ENCODE measurements at places on chromosomes 3 and 15. TPM values are rescaled to one million over a fixed set of nuclear protein-coding genes. Genes with fewer than 3 reads are reported as not detected.

Gene TIMP4
- 39.4 TPM for total RNA-seq

Gene GOLGA8G
- total RNA-seq, result not detected

GRCh38 chr15:39998511-39999077 lies 40.4 kb downstream of the SRP14 start:
- DNase-seq, result no peak

Gene CHL1
- total RNA-seq, result 8.9 TPM

Gene FGD5
- 16.4 TPM for total RNA-seq

GRCh38 chr3:114496021-114496434 lies 202.2 kb downstream of the TIGIT start:
- peak; percentile 40 for DNase-seq

Gene SPATA12
- not detected for total RNA-seq

DNA sequence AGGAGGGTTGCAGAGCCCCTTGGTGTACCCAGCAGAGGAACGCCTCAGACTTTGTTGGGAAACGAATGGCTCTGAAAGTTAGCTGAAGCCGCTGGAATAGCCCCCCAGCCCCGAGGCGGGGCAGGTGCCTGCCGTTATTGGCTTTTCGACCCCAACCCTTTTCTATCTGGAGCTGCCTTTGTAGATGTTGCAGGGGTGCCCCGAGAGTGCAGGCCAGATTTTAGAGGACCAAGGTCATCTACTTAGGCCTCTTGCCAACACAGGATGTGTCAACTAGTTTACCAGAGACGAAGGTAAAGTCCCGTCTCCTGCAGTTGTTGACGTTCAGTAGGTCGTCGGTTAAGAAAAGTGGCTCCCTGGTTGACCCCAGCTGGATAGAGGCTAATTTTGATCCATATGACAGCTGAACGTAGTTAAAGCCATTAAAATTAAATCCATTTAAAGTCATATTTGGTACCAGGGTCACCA lies 579 bp upstream of the UBE3A start:
- DNase-seq, result no peak

- DNase-seq, result no peak
Observed at GRCh38 chr3:85939074-85939482, 980.3 kb downstream of the CADM2 start.

Gene COPG1
- total RNA-seq, result 106 TPM

- DNase-seq, result no peak
Observed at GRCh38 chr3:158494673-158495072, 76.3 kb upstream of the MLF1 start.

Gene SLCO2A1
- 11.1 TPM for total RNA-seq

DNA sequence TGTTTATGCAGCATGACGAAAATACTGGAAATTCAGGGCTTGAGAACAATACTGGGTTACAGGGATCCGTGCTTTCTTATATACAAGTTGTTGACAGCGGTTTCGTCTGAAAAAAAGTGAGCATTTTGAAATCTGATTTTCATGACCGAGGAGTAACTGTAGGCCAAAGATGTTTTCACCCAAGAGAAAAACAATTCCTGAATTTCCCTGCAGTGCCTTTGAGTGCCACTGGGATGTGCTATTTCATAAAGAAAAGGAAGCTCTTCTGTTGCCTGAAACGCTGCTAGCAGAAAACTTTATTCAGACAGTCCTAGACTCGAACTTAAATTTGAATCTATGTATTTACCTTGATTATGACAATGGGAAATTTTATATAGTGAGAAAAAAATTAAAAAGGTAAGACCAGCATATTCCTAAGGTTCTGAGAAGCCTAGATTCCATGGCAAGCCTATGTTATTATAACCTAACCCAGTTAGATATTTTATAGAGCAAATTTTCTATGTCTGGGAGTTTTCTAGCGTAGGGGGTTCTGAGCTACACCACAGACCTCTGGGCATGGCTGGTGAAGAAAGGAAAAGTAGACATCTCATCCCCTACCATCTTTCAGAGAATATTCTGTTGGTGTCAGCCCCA lies 30.2 kb downstream of the KCNAB1 start:
- no peak for DNase-seq

DNA sequence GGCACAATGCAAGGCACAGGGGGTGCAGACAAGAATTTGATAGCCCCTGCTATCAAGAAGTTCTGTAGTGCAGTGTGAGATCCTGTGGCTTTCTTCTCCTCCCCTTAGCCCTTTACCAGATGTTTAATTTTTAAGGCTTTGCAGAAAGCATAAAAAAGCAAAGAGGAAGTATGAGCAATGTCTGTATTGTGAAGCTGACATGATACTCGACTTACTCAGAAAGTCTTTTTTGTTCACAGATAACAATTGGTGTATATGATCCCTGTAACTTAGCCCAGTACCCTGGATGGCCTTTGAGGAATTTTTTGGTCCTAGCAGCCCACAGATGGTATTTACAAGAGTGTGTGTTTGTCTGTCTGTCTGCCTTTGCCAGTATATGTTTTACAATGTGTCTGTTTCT lies 58.9 kb downstream of the ATG7 start:
- no peak for DNase-seq

Gene RTP4
- total RNA-seq, result 1.6 TPM

DNA sequence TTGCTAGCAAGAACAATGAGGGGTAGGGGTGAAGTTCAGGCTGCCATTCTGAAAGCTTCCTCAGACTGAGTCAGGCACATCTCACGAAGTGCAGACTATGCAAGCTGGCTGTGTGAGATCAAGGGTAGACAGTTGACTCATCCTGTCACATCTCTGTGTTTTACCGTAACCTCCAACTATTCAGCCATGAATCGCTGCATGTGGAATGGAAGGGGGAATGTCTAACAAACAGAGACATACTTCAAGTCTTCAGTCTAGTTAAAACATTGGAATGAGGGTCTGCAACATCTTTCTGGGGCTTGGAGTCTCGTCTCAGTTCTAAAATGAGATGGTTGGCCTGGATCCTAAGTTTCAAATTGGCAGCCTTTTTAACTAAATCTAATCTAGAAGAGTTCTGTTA lies 25.9 kb downstream of the AGTR1 start:
- DNase-seq, result no peak

Gene AGBL1
- not detected for total RNA-seq

DNA sequence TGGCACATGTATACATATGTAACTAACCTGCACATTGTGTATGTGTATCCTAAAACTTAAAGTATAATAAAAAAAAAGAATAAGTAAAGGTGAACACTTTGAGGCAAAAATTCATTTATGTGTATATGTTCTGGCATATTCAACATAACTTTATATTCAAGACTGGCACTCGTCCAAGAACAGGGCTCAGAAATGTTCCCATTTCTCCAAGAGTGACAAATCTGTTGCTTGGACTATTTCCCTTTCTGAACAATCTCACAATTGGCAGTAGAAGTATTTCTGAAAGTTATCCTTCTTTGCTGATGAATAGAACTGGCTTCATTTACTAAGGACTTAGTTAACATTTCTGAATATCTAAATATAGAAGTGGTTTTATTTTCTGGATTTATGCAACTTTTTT lies 212.8 kb downstream of the ADAMTSL3 start:
- DNase-seq, result no peak
